Inflammatory macrophage (primary cell): ENCODE measurements at places on chromosomes 3 and 15.

GRCh38 chr3:4309491-4310128, 6.4 kb downstream of the SETMAR start:
- peak; percentile 94 for DNase-seq

DNA sequence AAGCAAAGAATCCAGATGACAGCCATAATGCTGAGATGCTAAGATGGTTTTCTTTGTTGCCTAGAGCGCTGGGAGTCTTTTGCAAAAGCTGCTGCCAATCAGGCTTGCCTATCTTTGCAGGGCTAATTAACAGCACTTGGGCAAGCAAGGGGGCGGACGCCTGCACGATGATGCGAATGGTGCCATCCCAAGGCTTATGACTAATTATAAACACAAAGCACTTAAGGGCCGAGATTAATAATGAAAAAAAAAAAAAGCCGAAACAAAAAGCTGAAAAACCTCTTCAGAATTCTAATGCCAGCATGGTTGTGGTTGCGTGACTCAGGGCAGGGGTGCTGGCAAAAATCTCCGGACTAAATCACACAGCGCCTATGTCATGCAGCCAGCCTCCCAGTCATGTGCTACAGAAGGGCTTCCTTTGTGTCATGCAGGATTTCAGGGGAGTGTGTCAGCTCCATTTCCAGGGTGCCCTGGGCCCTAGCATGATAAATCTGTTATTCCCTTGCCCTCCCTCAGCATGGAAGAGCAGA, 185.0 kb upstream of the ANKRD28 start:
- DNase-seq = no peak

- DNase-seq = no peak
Measured at GRCh38 chr15:80441714-80442113, 37.5 kb downstream of the ARNT2 start.

- DNase-seq = peak; percentile 80
Measured at GRCh38 chr15:60916679-60917460, 312.2 kb downstream of the RORA start.

GRCh38 chr3:34263101-34263621, 464.7 kb downstream of the PDCD6IP start:
- no peak for DNase-seq

DNA sequence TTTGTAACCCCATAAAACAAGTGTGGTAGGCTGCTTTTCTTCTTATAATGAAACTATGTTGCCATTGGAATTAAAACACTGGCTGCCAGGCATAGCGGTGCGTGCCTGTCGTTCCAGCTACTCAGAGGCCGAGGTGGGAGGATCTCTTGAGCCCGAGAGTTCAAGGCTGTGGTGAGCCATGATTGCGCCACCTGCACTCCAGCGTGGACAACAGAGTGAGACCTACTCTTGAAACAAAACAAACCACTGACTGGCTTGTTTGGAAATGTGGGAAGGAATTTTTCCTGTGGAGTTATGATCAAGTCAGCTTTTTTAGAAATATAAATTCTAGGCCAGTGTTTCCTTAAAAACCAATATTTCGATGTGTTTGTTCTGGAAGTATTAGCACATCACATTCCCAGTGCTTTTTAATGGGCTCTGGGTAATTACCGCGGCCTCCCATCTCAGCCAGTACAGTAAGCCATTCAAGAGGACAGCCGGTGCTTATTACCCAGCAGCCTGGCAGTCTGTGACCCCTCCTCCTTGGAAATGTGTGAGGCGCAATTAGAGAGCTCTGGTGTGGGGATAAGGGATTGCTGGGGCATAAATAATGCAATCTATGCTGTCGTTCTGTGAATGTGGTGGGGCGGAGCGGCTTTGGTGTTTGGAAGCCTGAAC, 58.3 kb upstream of the TRAK1 start:
- DNase-seq = peak; percentile 78
